ENCODE measurements at places on chromosomes 2 and 18.

- no peak for DNase-seq
Observed at GRCh38 chr2:165529130-165529529, 59.6 kb downstream of the CSRNP3 start.

- DNase-seq, result no peak
Observed at GRCh38 chr2:74427551-74427950, 6.0 kb downstream of the WDR54 start.

- DNase-seq, result no peak
Observed at GRCh38 chr2:60295636-60295962, 257.9 kb downstream of the BCL11A start.

GRCh38 chr2:173511942-173512341 is 157.3 kb downstream of the CDCA7 start:
- DNase-seq, result peak; percentile 54

GRCh38 chr2:227504700-227505099 is 32.7 kb downstream of the AGFG1 start:
- DNase-seq, result no peak

- peak; percentile 74 for DNase-seq
Observed at GRCh38 chr18:76953156-76953555, 130.8 kb downstream of the ZNF236 start.

- no peak for DNase-seq
Observed at GRCh38 chr2:85063981-85064599, 69.1 kb upstream of the TCF7L1 start.

DNA sequence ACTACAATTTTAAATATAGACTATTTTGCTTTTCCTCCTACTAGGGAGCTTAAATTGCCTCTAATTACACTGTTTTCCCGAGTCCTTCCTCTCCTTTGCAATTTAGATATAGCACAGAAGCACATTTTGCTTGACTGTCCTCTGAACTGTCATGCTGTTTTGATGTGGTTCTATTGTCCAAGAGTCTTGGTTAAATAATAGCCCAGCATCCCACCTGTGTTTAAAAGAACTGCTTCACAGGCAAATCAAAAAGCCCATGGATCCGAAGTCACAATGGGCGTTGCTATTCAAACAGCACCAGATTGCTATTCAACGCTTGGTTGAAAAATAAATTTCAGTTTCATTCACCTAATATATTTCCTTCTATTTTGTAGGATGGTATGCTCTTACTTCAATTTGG is 22.3 kb upstream of the ACTR3 start:
- peak; percentile 39 for DNase-seq

- DNase-seq, result no peak
Observed at GRCh38 chr18:69282371-69282770, 118.3 kb upstream of the DOK6 start.

GRCh38 chr2:58057707-58058530 is 11.3 kb downstream of the VRK2 start:
- no peak for DNase-seq

DNA sequence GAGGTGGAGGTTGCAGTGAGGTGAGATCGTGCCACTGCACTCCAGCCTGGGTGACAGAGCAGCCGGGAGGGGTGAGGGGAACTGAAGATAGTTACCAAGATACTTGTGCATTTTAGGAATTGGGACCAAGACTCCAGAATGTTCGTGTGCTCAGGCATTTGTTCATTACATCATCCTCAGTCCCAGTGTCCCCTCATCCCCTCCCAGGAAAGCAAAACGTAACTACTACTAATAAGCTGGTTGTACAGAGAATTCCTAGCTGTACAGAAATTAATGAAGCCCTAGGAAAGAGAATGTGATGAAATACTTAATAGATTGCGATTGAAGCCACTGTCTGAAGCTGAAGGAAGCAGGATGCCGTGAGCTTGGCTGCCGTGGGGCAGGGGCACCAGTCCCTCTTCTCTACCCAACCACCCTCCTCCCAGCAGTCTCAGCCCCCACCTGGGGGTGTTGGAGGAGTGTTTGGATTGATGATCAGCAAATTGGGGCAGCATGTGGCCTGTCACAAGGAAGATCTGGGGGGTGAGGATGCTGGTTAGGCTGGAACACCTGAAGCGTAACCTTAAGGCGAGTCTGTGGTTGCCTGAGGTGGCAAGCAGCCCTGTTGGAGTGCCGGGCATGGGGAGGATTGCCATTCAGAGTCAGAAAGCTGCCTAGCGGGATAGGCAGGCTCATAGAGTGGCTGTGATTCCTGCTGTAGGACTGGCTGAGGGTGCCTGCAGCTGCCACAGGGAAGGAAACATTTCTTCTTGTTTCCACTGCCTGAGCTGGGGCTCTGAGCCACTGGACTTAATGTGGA is 140.9 kb downstream of the SH3RF3 start:
- DNase-seq, result peak; percentile 84

DNA sequence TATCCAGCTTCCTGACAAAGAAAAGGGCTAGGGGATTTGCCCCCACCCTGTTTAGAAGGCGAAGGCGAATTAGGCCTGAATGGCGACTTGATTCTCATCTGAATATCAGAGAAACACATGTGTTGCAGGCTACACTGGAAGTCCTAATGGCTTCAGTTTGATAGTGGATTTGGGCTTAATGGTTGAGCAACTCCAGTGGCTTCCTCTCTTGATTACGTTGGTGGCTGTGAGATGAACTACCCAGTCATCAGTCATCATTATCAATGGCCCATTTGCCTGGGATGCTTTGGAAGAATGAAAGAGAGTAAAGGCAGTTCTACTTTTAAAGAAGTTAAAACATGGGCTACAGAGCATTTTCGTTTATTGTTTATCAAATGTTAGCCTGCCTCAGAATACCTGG is 60.9 kb upstream of the IL1R1 start:
- no peak for DNase-seq

GRCh38 chr18:5196253-5197031 is 615 bp downstream of the AKAIN1 start:
- DNase-seq, result peak; percentile 89

GRCh38 chr18:55185391-55185790 is 226.1 kb upstream of the CCDC68 start:
- no peak for DNase-seq

GRCh38 chr18:56869189-56869777 is 218.1 kb downstream of the WDR7 start:
- DNase-seq, result peak; percentile 89

GRCh38 chr2:213834746-213835145 is 550.5 kb downstream of the SPAG16 start:
- DNase-seq, result no peak

DNA sequence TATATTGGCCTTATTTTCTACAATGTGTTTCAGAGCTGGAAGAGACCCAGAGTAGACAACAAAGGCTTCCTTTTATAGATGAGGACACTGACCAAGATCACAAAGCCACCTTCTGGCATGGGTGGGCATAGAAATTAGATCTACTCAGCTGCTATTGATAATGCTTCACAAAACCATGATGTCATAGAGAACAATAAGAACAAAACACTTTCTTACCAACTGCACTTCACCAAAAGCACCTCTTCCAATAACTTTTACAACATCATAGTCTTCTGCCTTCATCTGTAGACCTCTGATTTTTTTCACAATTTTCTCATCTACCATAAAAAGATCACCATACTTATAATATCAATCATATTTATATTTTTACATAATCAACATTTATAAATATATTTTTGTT is 58.1 kb downstream of the ROCK2 start:
- no peak for DNase-seq

DNA sequence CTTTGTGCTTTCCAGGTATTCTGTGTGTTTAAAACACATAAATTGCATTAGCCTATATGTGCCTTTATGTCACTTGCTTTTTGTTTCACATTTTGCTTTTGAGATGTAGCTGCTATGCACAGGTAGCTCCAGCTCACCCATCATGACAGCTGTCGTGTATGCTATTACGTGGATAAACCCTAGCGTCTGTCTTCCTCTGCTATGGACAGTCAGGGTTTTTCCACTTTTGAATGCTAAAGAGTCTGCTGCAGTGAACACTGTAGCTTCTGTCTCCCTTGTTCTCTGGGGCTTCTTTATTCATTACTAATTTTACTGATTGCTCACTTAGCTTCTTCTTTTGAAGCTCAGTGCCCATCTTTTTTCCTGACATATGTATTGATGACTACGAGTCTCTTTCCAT is 24.7 kb upstream of the MBP start:
- DNase-seq, result no peak

DNA sequence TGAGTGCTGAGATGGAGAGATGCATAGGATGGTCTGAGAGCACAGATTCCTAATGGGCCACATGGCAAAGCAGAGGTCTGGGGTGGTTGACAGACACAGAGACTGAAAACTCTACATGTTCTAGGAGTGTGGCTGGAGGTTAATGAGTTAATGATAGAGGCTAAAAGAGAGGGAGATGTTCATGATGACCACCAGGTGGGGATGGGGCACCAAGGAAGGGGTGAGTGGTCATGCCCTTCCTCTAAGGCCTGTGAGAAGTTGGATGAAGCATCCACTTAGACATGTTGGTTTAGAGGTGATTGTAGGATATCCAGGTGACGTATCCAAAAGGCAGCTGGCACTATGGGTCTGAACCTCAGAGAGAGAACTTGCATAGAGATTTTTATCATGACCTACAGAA is 102.1 kb downstream of the LRP2 start:
- DNase-seq, result peak; percentile 75

DNA sequence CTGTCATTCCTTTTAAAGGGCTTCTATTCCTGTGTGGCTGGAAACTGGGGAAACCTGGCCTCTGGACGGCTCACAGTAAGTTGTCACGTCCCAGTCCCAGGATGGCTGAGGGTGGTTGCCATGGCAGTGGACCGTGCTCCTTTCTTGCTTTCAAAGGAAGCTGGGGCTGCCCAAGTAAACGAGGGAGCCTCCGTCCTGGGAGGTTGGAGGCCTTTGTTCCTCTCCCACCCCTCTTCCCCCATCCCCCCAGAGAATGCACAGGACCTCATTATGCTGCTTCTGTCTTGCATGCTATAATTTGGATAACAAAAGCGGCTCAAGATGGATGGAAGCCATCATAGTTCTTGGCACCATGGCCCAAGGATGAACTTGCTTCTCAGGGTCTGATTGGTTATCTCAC is 325.5 kb upstream of the HS6ST1 start:
- no peak for DNase-seq

GRCh38 chr2:190679813-190680591 is 31.1 kb downstream of the NAB1 start:
- peak; percentile 62 for DNase-seq

DNA sequence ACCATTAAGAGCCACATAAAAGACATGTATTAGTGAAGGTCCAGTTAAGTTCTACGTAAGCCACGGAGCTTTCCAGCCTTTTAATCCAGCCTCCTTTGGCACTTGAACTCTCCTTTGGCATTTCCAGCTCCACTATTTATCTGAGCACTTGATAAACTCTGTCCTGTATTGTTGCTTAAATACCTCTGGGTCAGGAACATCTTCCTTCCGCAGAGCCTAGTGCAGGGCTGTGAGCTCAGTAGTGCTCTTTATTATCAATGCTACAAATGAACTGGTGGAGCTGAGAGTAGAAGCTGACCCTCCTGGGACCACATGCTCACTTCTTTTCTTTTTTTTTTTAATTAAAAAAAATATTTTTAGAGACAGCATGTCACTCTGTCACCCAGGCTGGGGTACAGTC is 4.9 kb downstream of the STPG4 start:
- DNase-seq, result no peak

DNA sequence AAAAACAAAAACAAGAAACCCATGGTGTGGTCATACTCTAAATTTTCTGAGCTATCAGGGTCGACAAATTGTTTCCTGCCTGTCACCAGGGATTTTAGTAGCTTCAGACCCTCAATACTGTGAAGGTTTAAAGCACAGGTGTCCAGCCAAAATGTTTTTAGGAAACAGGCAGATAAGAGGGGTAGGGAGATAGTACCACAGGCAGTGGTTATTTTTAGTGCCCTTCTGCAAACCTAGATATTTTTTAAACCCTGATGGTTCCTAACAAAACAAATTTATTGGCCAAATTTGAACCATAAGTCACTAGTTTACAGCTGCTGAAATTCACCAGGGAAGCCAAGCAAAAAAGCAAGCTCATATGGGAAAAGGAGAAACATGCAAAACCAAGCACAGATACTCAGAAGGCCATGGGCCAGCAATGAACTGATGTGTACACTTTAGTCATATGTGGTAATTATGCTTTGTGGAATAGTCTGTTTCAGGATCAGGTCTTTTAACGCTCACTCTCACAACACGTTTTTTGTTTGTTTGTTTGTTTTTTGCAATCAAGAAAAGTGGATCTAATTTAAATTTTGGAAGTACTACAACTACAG is 156.8 kb upstream of the STK17B start:
- DNase-seq, result no peak

- DNase-seq, result no peak
Observed at GRCh38 chr18:79405781-79406575, 10.2 kb downstream of the NFATC1 start.

DNA sequence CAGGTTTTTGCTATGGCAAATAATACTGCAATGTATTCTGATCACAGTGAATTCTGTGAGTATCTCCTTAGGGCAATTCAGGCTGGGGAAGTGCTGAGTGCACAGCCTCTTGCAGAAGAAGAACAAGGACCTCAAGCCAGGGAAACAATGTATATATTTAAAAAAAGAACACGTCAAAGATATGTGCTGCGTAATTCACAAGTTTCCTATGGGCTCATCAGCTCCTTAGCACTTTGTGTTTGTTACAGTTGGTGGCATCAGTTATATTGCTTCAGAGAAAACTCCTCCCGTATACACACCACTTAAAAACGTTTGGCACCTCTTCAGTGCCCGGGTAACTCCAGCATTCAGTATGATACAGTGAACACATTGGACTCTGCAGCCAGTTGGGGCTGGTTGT is 16.5 kb upstream of the MARCO start:
- no peak for DNase-seq

DNA sequence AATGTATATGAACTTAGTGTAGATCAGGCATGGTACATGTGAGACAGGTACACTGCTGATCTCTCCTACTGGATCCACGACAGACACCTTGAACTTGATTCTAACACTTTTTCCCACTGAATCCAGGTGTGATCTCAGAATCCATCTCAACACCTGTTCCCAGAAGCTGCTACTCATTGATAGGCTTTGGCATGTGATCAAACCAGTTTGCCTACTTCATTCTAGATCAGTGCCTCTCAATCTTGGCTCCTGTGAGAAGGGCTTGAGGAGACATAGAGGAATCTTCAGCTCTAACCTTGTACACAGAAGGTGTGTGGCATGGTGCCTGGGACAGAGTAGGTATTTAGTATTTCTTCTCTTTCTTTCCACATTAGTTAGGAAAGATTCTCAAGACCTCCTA is 212.3 kb upstream of the ATP5MC3 start:
- DNase-seq, result peak; percentile 48

GRCh38 chr2:26465266-26465925 is 12.5 kb downstream of the OTOF start:
- no peak for DNase-seq
